AG04449 (cell line): ENCODE measurements at places on chromosomes 5 and 9.

- DNase-seq: no peak
These were observed 29.0 kb upstream of the MVB12B start for GRCh38 chr9:126297661-126298060.

DNA sequence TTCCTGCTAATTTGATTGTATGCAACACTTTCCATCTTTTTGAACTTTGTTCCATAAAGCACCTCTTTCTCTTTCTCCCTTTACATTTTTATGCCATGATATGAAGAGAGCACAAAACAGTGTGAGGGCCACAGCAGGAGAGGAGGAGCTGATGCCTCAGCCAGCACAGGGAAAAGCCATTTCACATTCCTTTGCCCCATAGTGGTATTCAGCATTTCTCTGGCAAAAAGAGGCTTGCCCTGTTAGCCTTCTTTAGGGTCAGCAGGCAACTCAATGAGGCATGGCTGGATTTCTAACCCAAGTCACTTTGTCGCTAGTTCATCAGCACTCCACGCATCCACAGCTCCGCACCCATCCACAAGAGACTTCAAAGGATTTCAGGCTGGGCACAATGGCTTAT lies 23.1 kb upstream of the TRPC7 start:
- no peak for DNase-seq

DNA sequence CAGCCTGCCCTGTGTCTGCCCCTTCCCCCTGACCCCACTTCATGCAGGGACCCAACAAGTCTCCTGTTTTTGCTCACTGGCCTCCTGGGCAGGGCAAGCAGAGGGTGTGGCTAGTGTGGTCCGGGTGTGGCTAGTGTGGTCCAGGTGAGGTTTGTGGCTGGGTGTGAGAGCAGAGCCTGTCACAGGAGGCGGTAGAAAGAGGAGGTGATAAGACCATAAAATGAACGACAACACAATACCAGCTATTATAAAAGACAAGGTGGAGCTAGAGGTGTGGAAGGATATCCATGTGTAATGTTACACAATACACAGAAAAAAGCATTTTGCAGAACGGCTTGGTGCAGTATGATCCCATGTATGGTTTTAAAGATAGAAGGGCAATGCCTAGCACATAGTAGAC lies 23.3 kb downstream of the SPRY4 start:
- DNase-seq: no peak

DNA sequence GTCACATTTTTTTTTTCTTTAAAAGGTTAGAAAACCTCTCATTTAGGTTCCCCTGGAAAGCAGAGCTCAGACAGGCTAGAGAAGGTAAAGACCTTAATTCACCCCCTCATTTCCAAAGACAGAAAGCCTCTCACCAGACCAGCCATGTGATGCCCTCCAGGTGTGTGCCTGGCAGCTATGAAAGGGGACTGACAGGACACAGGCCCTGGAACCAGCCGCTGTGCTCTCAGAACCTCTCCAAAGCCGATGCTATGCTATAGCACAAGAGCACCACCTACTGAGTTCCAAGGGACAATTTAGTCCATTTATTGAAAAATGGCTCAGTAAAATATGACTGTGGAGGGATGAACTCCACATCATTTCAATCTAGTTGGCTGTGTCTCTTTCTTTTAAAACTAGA lies 48.8 kb downstream of the FANCC start:
- DNase-seq: no peak

- DNase-seq: no peak
These were observed 16.3 kb downstream of the NMRK1 start for GRCh38 chr9:75071530-75072122.

DNA sequence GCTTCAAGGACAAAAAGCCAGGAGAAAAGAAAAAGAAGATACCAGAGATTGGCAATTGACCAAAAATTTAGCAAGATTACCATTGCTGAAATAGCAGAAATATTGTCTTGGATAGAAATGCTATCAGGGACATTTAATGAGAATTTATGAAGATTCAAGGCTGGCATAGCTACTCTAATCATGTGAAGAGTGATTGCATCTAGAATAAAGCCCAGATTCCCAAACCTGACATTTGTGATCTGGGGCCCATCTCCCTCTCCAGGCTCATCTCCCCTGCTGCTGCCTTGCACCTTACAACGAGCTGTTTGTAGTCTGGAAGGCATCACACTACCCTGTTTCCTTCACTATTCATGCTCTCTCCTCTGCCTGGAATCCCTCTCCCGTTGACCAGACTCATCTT lies 114.5 kb downstream of the C9orf152 start:
- DNase-seq: no peak

DNA sequence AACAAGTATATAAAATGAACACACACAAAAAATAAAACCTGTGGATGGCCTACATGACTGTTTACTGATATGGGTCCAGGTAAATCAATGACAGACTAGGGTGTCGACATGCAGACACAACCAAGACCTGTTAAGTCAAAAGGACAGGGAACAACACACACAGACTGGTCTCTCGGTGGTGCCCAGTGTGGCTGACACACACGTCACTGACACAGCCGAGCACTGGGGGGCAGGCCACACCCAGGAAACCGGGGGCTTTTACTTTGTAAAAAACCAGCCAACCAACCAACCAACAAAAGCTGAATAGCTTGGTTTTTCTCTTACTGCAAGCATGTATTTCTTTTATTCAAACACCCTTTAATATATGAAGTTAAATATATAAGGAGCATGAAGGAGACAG lies 5.0 kb downstream of the FAM163B start:
- no peak for DNase-seq

- DNase-seq: no peak
These were observed 33.4 kb upstream of the BARHL1 start for GRCh38 chr9:132548751-132549640.

DNA sequence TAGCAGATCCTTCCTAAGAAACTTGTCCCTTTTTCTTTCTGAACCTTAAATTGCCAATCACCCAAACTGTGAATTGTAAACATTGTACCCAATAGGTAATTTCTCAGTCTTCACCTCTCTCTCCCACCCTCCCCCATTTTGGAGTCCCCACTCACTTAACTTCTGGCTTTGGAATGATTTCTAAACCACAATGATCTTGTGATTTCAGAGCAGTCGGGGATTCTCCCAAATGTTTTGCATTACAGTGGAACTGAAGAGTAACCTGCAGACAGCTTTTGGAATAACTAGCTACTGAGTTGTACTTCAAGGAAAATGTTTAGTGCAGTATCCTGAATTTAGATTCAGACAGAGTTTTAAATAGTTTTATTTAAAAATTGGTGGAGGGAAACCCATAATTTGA lies 19.2 kb downstream of the SLC27A6 start:
- DNase-seq: no peak

DNA sequence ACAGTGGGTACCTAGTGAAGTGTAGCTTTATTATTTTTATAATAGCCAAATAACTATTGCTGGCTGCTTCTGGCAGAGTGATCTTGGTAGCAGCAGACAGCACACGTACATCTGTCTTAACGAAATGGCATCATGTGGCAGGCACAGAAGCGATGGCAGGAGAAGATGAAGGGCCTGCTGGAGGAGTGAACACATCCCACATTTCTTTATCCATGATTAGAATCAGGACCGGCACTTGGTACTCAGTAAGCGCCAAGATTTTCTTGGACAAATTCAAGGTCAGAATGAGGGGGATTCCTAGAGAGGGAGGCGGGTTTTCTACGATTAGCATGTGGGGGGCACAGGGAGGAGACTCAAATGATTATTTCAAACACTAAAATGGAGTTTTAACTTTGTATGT lies 23.0 kb upstream of the ZNF366 start:
- DNase-seq: no peak

DNA sequence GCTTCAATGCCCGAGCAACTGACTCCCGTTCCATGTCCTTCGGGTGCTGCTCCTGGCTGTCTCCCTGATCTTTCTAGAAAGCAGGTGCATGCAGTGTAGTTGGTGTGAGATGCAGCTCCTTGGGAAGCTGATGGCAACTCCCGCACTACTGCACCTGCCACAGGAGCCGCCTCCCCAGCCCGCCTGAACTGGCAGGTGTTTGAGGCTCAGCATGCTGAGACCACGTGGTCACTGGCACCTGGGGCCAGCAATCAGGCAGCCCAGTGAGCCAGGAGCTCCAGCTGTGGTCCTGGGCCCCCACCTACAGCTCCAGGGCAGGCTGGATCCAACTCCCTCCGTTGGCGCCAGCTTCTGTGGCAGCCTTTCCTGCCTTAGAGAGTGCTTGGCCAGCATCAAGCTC lies 111.5 kb downstream of the ICE1 start:
- DNase-seq: no peak
